ENCODE measurements at places on chromosomes 2 and 18.

DNA sequence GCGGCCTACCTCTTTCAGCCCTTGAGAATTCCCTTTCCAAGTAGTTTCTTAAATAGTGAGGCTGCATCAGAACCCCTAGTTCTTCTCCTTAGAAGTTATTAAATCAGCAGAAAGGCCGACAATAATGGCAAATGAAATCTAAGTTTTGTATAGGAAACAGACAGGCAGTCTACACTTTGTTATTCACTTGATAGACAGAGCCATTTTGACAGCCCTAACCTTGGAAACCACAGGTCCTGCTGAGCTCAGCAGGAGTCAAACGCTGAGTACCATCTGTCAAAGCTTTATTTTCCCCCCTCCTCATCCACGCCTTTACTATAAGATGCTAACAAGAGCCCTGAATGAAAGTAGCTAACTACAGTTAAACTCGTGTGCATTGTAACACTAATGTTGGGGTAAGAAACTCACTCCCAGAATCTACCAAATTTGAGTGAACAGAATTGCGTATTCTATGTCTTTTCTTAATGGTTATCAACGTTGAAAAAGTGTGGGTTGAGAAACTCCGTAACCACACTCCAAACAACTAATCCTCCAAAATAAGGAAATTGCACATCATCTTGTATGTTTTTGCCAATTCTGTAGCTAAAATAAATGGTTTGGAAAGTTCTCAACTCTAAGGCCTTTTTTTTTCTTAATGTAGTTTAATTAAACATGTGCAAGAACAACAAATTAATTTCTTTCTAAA lies 90.6 kb upstream of the EFEMP1 start:
- no peak for DNase-seq

GRCh38 chr2:88232074-88232782 lies 62.1 kb downstream of the THNSL2 start:
- DNase-seq, result no peak

DNA sequence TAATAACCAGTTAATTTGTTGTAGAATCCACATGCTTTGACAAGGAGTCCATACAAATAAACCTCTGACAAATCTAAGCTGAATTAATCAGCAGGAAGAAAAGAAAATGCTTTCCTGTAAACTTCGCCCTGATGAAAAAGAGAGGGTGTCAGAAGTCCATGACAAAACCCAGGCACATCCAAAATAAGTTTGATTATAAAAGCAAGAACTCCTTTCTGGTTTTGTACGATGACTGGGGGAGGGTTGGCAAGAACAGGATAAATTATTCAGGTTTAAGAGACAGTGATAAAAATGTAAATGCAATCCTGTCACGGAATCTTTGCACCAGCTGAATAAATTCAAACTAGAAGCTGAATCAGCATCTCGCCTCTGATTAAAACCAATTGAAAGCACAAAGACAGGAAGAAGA lies 469.2 kb upstream of the TNP1 start:
- no peak for DNase-seq

DNA sequence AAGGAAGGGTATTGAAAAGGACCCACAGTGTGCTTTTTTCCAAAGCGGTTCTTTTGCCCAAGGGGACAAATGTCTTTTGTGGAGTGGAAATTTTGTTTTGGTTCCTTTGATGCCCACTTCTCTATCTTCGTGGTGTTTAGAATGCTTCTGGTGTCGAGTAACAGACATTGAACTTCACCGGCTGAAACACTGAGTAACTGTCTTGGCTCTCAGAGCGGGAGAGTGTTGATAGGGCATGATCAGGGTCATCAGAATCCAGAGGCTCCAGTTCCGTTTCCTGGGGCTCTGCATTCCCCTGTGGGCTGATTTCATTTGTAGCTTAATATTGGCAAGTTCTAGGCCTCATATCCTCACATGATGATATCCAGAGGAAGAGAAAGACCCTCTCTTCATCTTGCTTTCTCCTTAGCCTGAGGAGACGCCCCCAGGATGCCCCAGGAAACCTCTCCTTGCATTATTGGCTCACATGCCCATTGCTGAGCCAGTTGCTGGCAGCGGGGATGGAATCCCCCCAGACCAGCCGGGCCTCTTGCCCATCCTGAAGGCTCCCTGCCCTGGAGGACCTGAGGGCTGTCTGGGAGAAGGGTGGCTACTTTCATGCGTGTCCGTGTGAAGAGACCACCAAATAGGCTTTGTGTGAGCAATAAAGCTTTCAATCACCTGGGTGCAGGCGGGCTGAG lies 27.9 kb upstream of the AGFG1 start:
- no peak for DNase-seq

GRCh38 chr2:38394041-38394440 lies 17.0 kb upstream of the ATL2 start:
- DNase-seq, result no peak

DNA sequence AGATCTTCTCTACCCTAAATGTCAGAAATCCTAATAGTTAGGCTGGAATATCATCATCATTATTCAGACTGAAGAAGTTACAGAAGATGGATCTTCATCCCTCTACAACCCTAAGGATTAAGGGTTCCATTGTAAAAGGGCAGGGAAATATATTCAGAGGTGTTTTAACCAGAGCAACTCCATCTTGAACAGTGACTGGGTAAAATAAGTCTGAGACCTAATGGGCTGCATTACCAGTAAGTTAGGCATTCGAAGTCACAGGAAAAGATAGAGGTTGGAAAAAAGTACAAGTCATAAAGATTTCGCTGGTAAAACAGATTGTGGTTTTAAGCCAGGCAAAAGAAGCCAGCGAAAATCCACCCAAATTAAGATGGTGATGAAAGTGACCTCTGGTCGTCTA lies 968.7 kb downstream of the CNTNAP5 start:
- DNase-seq, result no peak

DNA sequence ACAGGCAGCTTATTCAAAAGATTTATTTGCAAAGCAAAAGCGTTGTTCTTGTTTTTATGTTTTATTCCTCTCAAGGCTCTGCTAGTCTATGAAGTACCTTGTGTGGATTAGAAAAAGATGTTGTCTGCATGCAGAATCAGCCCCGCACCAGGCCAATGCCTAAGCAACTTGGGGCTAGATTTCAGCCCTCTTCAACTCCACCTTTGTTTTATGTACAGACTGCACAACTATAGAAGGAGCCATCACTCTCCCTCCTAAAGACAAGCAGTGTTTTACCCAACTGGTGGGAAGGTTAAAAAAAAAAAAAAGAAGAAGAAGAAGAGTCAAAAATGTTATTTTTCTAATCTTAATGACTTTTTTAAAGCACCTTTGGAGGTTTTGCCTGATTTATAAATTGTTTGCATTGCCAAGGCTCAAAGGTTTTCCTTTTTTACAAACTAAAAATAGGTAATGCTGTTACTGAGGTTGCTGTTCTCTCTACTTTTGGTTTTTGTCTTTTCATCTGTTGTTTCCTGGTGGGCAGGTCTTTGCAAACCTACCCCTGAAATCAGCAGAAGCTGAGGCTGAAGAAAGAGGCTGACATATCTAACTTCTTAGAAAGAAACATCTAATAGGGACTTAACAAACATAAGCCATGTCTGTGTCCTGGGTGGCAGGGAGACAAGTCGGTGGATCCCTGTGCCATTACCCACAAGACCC lies 164.0 kb downstream of the SLC39A10 start:
- no peak for DNase-seq

DNA sequence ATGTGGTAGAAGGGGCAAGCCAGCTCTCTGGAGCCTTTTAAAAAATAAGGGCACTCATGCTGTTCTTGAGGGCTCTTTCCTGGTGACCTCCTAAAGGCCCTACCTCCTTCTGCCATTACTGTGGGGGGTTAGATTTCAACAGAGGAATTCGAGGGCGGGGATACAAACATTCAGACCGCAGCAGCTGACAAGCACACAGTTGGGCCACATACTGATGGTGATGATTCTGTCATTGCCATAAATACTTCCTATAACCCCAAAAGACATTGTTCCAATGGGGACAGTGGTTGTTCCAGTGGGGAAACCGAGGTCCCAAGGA lies 67.0 kb downstream of the TSHZ1 start:
- DNase-seq, result no peak

- no peak for DNase-seq
Measured at GRCh38 chr2:181998041-181998835, 12.6 kb downstream of the PPP1R1C start.

GRCh38 chr2:152031747-152032306 lies 67.0 kb downstream of the CACNB4 start:
- DNase-seq, result no peak

DNA sequence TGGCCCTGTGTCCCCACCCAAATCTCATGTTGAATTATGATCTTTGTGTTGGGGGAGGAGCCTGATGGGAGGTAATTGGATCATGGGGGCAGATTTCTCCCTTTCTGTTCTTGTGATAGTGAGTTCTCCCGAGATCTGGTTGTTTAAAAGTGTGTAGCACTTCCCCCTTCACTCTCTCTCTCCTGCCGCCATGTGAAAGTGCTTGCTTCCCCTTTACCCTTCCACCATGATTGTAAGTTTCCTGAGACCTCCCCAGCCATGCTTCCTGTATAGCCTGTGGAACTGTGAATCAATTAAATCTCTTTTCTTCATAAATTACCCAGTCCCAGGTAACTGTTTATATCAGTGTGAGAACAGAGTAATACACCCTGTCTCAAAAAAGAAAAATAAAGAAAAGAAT lies 25.5 kb downstream of the LRRFIP1 start:
- DNase-seq, result no peak

DNA sequence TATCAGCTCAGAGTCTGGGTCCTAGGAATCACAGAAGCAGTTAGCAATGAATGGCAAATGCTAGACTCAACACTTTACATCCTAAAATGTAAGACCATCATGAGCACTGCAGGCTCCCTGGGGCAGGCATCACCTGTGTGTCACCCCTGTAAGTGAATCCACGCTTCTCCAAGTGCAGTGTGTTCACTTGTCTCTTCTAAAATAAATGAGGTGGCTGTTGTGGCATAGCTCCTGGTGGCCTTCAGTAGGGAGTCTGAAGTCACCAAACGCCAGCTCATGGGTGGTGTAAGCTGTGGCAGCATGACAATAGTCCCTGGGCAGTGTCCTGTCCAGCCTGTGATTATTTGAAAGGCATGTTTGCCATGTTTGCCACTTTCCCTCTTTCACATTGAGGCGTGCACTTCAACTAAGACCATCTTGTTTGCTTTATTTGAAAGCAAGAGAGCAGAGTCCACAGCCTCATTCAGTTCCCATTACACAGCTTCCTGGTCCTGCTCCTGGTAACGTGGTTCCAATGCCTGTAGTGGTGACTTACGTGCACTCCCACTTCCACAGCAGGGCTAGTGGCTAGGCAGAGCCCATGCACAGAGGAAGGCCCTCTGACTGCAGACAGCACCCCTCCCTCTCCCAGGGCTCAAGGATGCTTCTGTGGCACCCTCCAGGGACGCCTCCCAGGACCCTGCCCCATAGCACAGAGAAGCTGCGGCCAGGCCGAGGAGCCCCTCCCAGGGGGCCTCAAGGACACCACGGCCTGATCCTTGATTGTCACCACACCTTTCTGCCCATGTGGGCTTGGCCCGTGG lies 24.3 kb downstream of the COA5 start:
- DNase-seq, result no peak

DNA sequence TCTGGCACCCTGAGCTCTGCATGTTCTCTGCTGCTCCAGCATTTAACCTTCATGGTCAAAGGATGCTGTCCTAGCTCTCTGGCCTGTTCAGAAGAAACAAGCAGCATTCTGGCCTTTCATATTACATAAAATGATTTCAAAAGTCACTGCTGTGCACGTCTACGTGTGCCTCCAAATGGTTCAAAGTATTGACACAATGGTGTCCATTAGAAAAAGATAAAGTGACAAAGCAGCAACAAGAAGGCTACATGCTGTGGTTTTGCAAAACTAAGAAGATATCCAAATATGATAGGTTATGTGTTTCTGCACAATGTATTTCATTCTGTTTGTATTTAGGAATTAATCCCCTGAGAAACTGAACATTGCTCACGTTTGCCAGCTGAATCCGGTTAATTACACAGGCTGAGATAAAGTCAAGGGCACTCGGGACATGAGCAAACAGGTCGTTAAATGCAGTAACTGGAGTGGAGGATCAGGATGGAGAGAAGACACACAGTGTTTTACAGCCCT lies 258.5 kb downstream of the DOK6 start:
- no peak for DNase-seq

DNA sequence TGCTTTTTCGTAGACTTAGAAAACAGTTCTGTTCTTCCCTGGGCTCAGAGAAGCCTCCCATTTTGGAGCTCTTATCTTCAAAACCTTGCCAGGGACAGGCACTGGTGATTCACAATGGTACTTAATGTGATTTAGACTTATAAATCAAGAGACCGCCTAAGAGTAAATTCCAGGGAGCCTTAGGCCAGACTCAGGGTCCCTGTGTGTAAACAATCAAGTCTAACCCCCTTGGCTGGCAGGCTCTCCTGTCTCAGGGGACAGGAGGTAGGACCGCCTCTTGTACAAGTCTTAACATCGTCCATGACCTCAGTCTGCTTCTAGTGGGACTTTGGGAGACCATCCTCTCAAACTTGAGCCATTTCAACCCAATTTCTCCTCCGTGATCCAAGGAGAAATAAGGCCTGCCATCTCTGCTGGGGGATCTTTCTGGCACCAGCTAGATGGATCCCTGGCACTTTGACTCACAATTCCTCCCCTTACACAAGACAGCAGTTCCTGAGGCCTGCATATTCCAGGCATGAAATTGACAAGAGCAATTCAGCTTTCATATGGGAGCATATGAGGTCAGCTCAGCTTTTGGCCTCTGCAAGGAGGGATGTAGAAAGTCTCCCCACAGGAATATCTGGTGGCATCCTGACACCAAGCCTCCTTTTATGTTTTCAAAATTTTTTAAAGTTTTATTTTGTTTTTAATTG lies 487.0 kb downstream of the TNS1 start:
- DNase-seq, result no peak

DNA sequence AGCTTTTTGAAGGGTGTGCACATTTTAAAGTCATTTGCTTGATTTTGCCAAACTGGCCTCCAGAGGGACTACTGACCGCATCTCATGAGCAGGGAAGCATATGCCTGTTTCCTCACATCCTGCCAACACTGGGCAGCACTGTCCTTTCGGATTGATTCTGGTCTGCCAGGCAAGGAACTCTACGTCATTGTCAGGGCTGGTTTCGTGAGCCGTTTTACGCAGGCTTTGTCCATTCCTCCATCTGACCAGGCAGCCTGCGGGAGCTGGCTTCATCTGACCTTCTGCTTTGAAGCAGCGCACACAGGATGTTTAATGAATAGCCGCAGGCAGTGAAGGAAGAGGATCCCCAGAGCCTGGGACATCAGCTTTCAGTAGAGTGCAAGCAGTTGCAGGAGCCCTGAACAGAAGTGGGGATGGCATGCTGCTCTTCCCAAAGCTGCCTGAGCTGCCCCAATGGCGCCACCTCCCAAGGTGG lies 46.3 kb upstream of the SEMA4C start:
- DNase-seq, result no peak

- no peak for DNase-seq
Measured at GRCh38 chr2:121489284-121489683, 41.4 kb upstream of the RNU4ATAC start.

GRCh38 chr2:102057502-102058292 lies 65.9 kb downstream of the IL1R2 start:
- DNase-seq, result no peak

GRCh38 chr2:121303531-121304263 lies 18.7 kb upstream of the TFCP2L1 start:
- no peak for DNase-seq

DNA sequence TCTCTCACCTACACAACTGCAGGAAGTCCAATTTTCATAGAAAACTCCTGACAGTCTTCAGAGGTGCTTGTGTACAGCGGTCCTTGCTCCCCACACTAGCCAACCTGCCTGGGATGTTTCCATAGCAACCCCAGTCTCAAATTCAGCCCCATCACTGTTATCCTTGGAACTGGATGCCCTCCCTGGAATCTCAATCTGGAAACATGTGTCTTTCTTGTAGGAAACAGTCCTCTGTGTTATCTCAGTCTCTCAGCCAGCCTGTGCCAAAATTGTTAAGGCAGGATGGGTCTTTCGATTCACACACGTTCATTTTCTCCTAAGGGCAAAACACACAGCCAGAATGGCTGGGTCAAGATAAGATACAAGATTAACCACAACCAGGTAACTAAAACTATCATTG lies 295.5 kb upstream of the RND3 start:
- DNase-seq, result no peak
